Gastrocnemius medialis (tissue), 4 donors: ENCODE measurements at places on chromosomes 2 and 18. TPM values are rescaled to one million over a fixed set of nuclear protein-coding genes. Genes with fewer than 3 reads are reported as not detected.

The INO80B gene
- 35.9 TPM for total RNA-seq

- no peak overlapping the region for H3K27ac ChIP-seq
- no peak for DNase-seq
- H3K4me1 ChIP-seq = no peaks in the 10 kb centered on the region
- H3K4me3 ChIP-seq = no peak overlapping the region
- no peaks in the 10 kb centered on the region for H3K36me3 ChIP-seq
Observed at GRCh38 chr2:11987151-11987550, 240.7 kb downstream of the LPIN1 start.

The CDK15 gene
- 0.11 TPM for total RNA-seq

DNA sequence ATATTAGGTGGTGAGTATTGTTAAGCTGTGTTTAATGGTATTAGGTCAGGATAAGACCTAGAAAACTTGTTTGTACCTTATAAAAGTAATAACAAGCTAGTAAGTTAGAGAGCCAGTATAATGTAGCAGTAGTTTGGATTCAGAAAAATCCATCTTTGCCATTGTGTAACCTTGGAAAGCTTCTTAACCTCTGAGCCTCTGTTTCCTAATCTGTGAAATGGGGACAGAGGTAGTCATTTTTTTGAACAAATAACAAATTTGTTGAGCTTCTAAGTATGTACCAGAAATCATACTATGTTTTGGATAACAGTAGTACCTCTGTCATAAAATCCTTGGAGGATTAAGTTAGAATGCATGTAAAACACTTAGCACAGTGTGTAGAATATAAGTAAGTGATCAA, 12.5 kb downstream of the GLS start:
- no peaks in the 10 kb centered on the region for H3K36me3 ChIP-seq
- no peak overlapping the region for H3K27ac ChIP-seq
- DNase-seq = no peak
- H3K4me1 ChIP-seq = peaks cover 15% of the 10 kb centered on the region

DNA sequence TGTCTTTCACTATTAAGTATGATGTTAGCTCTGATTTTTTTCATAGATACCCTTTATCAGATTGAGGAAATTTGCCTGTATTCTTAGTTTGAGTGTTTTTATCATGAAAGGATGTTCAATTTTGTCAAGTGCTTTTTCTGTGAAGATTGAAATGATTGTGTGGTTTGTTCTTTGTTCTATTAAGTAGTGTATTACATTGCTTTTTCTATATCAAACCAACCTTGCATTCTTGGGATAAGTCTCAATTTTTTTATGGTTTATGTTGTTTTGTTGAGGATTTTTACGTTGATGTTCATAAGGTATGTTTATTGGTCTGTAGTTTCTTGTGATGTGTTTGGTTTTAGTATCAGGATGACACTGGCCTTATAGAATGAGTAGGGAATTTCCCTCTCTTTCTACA, 19.1 kb downstream of the PDK1 start:
- H3K36me3 ChIP-seq = no peaks in the 10 kb centered on the region
- no peaks in the 10 kb centered on the region for H3K4me1 ChIP-seq
- DNase-seq = no peak
- H3K27ac ChIP-seq = no peak overlapping the region
- no peaks in the 10 kb centered on the region for H3K27me3 ChIP-seq

DNA sequence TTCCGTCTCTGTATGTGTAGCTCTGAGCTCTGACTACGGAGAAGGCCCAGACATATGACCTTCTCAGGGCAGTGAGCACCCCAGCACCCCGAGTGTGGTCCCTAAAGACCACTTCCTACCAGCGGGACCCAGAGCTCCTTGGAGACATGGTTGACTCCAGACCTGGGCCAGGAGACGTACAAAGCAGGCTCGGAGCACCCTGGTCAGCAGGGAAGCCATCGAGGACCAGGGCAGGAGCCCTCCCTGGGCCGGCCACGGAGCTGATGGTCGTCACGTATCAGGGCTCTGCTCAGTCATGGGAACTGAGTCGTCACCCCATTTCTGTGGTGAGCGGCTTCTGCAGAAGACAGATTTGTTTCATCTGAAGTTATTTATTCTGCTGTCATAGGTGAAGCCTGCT, 12.8 kb upstream of the NEU4 start:
- H3K36me3 ChIP-seq = no peaks in the 10 kb centered on the region
- no peaks in the 10 kb centered on the region for H3K27me3 ChIP-seq
- no peak overlapping the region for H3K27ac ChIP-seq
- DNase-seq = no peak
- no peaks in the 10 kb centered on the region for H3K4me1 ChIP-seq
- no peak overlapping the region for H3K4me3 ChIP-seq

- H3K36me3 ChIP-seq = no peaks in the 10 kb centered on the region
- H3K4me3 ChIP-seq = peak overlapping the region; percentile 32
- peaks cover 65% of the 10 kb centered on the region for H3K4me1 ChIP-seq
Observed at GRCh38 chr2:64404002-64404731, 49.8 kb upstream of the LGALSL start.

DNA sequence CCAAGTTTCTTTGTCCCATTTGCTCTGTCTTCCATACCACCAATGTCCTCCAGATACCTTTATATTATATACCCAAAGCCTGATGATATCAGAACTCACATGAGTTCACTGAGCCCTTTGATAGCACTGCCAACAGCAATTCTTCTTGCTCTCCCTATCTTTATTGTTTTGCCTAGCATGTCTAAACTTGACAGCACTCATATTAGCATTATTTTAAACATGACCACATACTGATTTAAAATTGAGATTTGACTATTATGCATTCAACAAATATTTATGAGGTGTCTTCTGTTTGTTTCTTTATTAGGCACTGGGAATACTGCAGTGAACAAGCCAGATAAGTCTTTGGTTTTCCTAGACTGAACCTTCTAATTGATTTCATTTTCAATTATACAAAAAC, 587.3 kb upstream of the GCFC2 start:
- H3K27me3 ChIP-seq = no peaks in the 10 kb centered on the region
- H3K36me3 ChIP-seq = no peaks in the 10 kb centered on the region
- no peak for DNase-seq
- H3K4me3 ChIP-seq = no peak overlapping the region
- H3K27ac ChIP-seq = no peak overlapping the region
- H3K4me1 ChIP-seq = no peaks in the 10 kb centered on the region

DNA sequence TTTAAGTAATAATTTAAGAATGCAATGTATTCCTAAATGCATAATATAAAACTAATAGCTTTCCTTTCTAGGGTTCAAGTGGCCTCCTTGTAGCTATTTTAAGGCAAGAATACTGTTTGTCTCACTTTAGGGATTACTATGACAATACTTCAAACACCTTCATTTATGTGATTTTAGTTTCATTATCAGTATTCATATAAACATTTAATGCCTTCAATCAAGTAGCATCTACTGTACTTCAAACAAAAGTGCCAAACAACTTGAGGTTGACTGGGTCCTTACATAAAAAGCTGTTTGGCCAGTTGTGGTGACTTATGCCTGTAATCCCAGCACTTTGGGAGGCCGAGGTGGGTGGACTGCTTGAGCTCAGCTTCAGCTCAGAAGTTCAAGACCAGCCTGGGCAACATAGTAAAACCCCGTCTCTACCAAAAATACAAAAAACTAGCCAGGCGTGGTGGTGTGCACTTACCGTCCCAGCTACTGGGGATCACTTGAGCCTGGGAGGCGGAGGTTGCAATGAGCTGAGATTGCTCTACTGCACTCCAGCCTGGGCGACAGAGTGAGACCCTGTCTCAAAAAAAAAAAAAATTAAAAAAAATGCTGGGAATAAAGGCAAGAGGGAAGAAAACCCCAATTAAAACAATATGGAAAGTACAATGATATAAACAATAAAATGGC, 9.3 kb downstream of the MEX3C start:
- peaks cover 4% of the 10 kb centered on the region for H3K36me3 ChIP-seq
- no peak for DNase-seq
- peaks cover 33% of the 10 kb centered on the region for H3K4me1 ChIP-seq
- no peak overlapping the region for H3K4me3 ChIP-seq

GRCh38 chr2:12504443-12504842, 212.3 kb upstream of the TRIB2 start:
- no peaks in the 10 kb centered on the region for H3K27me3 ChIP-seq
- H3K36me3 ChIP-seq = no peaks in the 10 kb centered on the region
- no peak overlapping the region for H3K27ac ChIP-seq
- DNase-seq = no peak

- no peak overlapping the region for H3K4me3 ChIP-seq
- no peak for DNase-seq
- H3K27ac ChIP-seq = no peak overlapping the region
Observed at GRCh38 chr2:212427638-212428037, 111.0 kb downstream of the ERBB4 start.

GRCh38 chr2:11248-11941, 34.9 kb downstream of the FAM110C start:
- no peaks in the 10 kb centered on the region for H3K27me3 ChIP-seq
- H3K36me3 ChIP-seq = no peaks in the 10 kb centered on the region
- no peak for DNase-seq
- no peaks in the 10 kb centered on the region for H3K4me1 ChIP-seq
